CD4-positive, alpha-beta T cell treated with Interleukin-17A for 4 hours (primary cell): ENCODE measurements at places on chromosomes 16 and 17.
A peak's percentile ranks its signal among the peaks of the same experiment; 100 is the strongest.

DNA sequence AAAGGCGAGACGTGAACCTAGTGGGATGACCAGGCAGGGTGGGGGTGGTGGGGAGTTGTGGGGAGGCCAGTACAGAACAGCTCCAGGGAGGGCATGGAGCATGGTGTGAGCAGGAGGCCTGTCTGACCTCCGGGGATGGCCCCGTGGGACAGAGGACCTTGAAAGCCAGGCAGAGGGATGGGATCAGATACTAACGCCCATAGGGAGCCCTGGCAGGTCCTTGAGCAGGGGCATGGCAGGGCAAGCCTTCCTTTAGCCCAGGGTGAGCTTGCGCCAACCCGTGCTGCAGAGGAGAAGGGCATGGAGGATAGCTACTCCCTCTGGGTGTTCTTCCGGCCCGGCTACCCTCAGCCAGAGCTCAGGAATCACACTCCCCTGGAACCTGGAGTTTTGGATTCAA, 35.3 kb downstream of the TMEM235 start:
- DNase-seq = no peak

- no peak for DNase-seq
These were observed 125.9 kb downstream of the MAP2K6 start for GRCh38 chr17:69540356-69540755.

- DNase-seq = no peak
These were observed 223.7 kb upstream of the AXIN2 start for GRCh38 chr17:65785109-65785508.

GRCh38 chr17:77952368-77952767, 6.1 kb upstream of the TNRC6C start:
- no peak for DNase-seq

DNA sequence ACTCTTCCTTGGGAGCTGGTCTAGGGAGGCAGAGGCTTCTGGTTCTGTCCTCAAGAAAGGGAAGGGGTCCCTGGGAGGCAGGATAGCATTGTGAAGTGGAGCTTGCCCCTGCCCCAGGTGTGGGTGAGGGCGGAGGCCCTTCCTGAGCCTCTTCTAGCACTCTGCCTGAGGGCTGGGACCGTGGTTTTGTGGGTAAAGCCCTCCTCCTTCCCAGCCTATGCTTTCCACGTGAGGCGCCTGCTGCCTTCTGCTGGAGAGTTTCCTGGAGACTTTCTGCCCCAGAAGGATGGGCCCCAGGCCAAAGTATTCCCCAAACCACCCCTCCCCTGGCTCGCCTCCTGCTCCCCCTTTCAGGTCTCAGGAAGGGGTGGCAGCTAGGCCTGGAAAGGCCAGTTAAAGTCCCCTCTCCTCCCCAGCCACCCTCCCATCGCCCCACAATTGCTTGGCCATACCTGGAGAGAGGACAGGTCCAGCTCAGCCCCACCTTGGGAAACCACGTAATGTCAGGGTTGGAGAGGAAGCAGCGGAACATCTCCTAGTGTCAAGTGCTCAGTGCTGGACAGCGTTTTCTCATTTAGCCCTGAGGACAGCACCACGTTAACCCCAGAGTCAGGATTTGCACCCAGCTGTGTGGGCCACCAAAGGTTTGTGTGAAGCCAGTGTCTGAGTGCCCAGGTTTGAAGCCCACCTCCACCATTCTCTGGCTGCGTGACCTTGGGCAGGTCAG, 5.6 kb downstream of the SBK1 start:
- DNase-seq = peak; percentile 53

DNA sequence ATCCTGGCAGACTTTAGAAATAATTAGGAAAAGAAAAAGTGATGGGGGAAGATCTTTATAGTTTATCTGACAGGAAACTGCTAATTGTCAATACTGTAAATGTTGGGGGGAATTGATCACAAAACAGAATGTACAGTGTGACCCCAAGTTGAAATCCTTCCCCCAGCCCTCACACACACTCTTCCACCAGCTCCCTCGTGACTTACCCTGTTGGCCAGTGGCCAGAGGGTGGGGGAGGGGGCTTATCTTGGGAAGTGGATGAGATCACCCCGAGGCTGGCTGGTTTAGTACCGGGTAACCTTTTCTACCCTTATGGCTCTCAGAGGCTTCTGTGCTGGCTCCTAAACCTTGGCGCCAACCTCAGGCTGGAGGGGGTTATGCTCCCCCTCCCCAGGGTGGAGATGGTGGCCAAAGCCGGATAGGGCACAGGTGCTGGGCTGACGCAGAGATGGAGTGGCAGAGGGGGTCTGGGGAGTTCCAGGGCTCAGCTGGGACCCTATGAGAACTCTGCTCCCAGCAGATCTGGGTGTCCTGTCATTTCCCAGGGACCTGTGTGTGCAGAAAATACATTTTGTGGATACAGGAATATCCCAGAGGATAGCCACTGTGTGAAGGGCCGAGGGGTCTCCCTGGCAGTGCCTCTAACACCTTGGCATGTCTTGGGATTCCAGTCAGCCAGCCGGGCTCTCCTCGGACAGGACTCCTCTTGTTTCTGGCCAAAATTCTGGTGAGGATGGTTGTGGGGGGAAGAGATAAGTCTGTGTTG, 18.6 kb downstream of the CDH16 start:
- no peak for DNase-seq

- no peak for DNase-seq
These were observed 37.3 kb upstream of the ICAM2 start for GRCh38 chr17:64057701-64058263.

GRCh38 chr16:68296291-68296690, 14.5 kb downstream of the SLC7A6OS start:
- no peak for DNase-seq

- DNase-seq = no peak
These were observed 111.9 kb downstream of the GNAO1 start for GRCh38 chr16:56303066-56303715.

DNA sequence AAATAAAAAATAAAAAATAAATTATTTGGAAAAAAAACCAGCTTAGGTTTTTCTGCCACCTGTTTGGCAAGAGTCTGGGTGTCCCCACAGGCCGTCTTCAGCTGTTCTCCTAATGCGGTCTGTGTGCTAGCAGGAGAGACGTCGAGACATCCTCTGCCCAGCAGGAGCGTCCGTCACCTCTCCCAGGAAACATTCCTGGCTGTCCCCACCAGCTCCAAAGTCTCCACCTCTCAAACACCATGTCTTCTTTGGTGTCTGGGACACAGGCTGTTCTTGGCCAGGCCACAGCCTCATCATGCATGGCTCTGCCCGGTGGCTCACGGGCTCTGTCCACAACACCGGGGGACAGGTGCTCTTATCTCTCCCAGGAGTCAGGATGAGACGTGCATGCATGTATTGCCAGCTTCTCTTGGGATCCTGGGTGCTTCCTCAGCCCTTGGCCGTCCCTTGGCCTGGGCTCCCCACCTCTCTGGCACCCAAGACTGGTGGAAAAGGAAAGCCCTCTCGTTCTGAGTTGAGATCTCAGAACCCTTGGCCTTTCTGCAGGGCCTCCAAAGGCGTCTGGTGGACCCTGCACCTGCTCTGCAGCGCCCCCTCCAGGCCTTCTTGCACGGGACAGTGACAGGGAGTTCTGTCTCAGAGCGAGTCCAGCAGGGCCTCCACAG, 84.9 kb upstream of the CBX4 start:
- peak; percentile 41 for DNase-seq

DNA sequence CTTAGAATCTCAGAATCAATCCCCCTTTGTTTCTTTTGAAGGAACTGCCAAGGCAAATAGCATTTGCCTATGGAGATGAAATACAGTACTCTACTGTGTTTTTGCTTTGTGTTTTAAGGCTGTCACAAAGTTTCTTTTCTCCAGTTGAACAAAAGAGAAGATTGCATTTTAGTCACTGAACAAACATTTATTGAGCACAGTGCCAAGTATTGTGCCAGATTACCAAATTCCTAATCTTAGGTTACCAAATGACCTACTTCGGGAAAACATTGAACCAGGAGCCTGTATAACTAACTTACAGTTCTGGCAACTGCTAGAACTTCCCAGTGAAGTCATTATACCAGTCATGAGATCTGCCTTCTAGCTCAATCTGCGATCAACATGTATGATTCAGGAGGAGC, 3.0 kb upstream of the UBB start:
- no peak for DNase-seq

DNA sequence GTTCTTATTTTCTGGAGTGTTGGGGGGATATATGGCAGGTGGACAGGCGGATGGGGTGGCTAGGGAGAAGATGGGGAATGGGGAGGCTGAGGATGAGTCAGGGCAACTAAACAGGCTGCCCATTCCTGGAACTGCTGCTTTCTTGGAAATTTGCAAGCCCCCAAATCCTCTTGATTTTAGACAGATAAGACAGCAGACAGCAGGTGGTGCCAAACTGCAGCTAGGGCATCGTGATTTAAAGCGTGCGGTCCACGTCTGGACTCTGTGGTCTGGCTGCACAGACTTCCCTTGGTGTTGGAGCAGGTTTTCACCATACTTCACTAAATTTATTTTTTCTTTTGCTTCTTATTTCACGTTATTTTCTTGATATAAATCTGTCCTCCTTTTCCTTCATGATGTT, 10.9 kb upstream of the KRT24 start:
- no peak for DNase-seq

DNA sequence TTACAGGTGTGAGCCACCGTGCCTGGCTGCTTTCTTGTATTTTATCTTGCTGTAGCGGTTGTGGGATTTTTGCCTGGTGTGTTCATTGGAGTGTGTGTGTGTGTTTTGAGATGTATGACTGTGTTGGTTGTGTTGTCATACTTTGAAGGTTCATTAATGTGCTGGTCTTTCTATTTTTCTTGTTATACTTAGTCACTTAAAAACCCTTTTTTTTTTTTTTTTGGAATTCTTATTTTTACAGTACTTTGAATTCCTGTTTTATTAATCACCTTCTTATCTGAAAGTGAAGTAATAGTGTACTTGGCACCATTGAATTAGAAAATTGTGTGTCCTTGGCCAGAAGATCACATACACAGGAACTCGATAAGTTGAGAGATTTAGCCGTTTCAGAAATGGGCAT, 30.2 kb downstream of the TENT4B start:
- DNase-seq = no peak

DNA sequence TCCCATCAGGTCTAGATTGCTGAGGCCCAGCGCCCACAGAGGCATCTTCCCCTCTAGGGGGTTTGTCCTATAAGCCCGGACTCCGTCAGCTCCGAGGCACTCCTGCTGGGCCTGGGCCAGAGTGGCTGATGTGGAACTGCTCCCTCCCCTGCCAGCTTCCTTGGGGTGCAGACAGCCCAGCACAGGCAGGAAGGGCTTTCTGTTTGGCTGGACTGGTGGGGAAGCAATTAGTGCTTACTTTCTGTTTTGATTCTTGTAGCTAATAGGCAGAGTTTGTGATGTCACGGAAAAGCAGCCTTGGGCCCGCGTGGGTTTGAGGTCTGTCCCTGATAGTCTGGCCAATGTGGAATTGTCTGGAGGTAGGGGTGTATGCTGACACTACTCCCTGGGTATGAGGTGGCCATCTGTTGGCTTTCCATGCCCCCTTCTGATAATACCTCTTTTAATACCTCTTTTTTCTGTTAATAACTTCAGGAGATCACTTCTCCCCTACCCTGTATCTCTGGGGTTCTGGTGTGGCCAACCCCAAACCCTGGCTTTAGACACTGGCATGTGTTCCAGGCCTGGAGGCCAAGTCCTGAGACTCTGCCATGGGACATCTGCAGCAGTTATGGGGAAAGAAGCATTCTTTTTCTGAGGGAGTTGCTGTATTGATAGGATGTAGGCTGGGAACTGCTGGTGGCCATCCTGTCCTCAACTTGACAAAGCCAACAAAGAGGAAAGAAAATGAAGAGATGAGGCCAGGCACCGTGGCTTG, 190.9 kb downstream of the RAB11FIP4 start:
- no peak for DNase-seq

DNA sequence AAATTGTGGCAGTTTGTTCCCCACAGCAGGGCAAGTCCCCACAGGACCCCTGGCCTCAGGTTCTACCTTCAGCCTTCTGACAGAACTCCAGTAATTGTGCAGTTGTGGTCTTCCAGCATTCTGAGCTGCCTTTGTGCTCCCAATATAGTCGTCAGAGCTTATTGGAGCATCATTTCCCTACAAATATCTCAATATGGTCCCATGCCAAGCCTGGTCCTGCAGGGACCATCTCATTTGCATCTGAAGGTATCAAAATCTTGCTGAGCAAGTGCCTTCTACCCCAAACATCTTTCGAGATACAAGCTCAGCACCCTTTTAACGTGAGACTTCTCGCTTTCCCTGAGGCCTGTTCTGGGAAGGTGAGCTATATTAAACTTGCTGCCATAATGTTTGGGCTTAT, 333.9 kb upstream of the CDH11 start:
- no peak for DNase-seq

GRCh38 chr16:51755039-51755501, 604.0 kb upstream of the SALL1 start:
- no peak for DNase-seq

DNA sequence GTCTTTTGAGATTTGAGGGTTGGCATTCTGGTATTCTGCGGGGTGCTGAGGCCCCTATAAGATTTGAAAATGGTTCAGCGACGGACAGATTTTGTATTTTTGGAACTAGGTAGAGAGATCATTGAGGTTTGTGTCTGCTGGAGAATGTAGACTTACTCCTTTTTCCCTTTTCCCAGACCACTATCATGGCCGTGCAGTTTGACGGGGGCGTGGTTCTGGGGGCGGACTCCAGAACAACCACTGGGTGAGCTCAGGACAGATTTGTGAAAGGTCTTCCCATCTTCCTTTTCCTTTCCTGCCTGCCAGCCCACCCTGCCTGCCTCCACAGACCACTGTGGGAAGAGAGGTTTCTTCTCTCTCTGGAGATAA, 572 bp downstream of the PSMB6 start:
- no peak for DNase-seq

GRCh38 chr16:26598061-26598460, 468.7 kb upstream of the C16orf82 start:
- DNase-seq = no peak

- no peak for DNase-seq
These were observed 33.9 kb downstream of the CYTH1 start for GRCh38 chr17:78748048-78748729.

DNA sequence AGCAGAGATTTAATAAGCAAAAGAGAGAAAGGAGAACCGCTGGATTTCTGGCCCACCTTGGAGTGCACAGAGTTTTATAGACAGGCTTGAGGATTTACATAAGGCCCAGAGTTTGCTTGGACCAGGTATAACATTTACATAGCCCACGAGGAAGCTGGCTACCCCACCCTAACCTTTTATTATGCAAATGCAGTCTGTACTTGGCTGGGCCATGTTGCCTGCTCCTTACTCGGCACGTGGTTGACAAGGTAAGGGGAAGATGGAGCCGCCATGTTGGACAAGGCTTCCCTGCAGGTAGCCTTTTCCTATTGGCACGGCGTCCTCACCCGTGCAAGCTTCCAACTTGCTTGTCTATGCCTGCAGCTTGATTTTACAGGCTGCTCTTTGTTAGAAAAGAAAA, 35.2 kb upstream of the HS3ST3A1 start:
- DNase-seq = no peak

GRCh38 chr16:83351846-83352245, 455.9 kb upstream of the HSBP1 start:
- no peak for DNase-seq

DNA sequence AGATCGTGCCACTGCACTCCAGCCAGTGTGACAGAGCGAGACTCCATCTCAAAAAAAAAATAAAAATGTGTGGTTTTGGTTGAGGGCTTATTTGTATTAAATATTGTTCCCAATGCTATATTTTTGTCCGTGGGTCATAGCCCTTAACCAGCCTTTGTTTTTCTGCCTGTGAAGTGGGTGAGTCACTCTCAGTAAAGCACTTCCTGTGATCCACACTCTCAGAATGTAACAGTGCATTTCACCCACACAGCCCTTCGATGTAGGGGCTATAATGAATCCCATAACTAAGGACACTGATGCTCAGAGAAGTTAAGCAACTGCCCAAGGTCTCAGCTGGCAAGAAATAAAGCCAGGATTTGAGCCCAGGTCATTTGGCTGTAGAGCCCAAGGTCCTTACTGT, 34.7 kb upstream of the POLR3E start:
- DNase-seq = peak; percentile 18

GRCh38 chr17:79902146-79902791, 63.0 kb upstream of the CBX4 start:
- DNase-seq = no peak
